ENCODE measurements at places on chromosomes 6 and 20.

- DNase-seq, result no peak
These were observed 1.9 kb upstream of the TMEM242 start for GRCh38 chr6:157325069-157325805.

- DNase-seq, result no peak
These were observed 3.4 kb upstream of the HEY2 start for GRCh38 chr6:125746019-125746414.

DNA sequence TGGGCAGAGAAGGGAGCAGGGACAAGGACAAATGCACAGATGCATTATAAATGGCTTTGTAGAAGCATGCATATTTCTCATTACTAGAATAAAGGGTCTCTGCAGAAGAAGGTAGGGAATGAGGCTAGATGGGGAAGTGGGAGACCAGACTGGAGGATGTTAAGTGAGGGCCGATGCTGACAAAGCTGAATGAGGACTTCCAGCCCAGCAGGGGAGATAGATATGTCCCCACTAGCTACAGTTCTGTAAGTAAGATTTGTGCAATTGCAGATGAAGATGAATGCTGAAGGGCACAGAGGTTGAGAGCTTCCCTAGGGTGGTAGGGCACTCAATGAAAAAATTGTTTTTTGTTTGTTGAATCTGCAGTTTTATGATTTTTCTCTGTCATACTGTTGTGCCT lies 16.9 kb downstream of the ADGRG6 start:
- DNase-seq, result no peak

DNA sequence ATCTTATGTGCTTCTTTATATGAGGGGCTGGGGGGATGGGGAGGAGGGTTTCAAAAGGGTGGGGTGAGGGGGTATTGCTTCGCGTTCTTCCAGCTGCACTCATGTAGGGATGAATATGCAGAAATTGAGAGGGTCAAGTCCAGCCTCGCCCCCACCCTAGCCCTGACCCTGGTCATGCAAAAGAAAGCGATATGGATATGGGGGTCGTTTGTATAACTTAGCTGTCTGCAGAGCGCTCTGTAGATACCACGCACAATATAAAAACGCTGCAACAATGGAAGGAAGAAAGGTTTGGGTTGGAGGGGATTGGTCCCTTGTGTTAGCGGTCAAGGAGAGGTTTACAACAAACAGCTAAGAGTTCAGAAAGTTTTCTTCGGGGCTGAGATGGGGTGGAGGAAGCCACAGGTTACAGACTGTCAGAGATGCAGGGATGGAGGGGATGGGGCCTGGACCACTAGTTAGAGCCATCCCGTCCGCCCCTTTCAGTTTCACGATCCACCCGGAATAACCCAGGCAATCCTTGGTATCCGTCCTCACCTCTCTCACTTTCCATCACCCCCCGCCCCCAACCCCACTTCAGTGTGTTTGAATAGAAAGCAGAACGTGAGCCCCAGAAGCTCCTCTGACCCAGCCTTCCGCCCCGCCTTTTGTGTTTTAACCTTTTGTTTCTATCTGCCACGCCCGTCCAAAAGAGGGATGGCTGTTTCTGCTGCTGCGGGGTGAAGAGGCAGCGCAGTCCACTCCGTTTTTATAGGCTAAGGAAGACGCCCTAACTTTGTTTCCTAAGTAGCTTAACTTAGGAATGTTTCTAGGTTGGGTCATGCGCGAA lies 73.5 kb downstream of the SOX4 start:
- no peak for DNase-seq

- DNase-seq, result no peak
These were observed 203.6 kb upstream of the GMDS start for GRCh38 chr6:2448826-2449571.

- DNase-seq, result no peak
These were observed 32.4 kb downstream of the SLC2A12 start for GRCh38 chr6:134020071-134020470.

DNA sequence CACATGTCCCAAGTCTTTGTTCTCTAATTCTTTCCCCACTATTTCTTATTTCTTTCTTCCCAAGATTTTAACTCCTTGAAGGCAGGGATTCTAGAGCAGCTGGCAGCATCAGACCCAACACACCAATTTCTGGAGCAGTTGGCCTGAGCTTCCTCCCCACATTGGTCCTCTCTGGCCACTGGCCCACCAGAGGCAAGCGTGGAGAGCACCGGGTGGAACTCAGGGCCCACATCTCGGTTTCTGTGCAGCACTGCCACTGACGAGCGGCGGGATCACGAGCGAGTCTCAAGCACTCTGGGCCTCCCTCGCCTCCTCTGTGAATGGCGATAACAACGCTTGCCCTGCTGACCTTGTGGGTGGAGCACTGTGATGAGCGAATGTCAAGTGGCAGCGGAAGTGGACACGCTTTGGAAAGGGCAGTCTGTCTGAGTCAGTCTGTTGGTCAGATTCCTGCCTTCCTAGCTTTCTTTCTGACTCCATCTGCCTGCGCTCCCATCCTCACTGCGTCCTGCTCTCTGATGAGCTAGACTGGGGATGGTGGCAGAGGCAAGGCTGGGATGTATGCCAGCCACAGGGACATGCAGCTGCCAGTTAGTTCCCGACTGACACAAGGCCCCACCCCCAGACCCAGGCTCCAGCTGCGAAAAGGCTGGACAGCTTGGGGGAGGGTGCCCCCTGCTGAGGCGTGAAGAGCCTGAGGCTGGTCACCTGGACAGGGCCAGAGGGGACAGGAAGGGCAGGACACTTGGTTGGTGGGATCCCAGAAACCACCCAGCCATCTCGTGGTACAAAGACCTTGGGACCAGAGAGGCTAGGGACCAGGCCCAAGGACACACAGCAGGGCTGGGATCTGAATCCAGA lies 4.5 kb upstream of the SPDEF start:
- no peak for DNase-seq

DNA sequence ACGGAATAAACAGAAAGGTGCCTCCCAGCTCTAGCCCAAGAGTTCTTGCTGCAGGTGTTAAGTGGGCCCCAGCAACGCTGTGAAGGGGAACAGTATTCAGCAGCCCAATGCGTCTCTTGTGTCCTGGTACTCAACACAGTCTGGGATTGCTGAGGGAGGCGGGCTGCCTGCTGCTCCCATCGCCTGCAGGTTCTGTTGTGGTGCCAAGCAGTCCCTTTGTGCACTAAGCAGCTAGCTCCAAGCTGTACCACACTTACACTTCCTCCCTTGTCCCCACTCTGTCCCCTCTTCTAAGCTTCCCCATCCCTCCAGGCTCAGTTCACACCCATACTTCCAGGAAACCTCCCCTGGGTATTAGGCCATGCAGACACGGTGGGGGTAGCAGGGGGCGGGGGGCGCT lies 92.7 kb downstream of the AGPAT4 start:
- DNase-seq, result no peak

- DNase-seq, result peak; percentile 42
These were observed 101.5 kb upstream of the BACH2 start for GRCh38 chr6:90397929-90398674.

DNA sequence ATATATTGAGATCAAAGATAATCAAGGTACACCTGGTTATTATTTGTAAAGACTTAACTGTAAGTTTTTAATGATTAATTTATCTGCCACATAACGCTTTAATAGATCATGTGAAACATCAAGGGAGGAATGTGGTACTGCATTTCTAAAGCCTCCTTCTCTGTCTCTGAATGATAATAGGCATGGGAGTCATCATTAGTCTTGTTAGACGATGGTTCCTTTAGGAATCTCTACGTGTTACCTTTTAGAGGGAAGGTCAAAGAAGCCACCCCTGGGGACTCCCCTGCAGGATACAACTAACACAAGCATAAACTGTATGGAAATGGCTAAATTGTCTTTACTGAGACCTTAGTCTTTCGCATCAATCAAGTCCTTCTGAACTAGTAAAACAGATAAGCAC lies 173.6 kb upstream of the MCHR2 start:
- DNase-seq, result no peak

- no peak for DNase-seq
These were observed 103.4 kb downstream of the FOXC1 start for GRCh38 chr6:1713016-1713600.

GRCh38 chr6:1486387-1486786 lies 97.0 kb downstream of the FOXF2 start:
- DNase-seq, result no peak

- DNase-seq, result no peak
These were observed 6.3 kb downstream of the TAF4 start for GRCh38 chr20:62059401-62059800.

- DNase-seq, result no peak
These were observed 28.4 kb downstream of the BRPF3 start for GRCh38 chr6:36224918-36225461.

DNA sequence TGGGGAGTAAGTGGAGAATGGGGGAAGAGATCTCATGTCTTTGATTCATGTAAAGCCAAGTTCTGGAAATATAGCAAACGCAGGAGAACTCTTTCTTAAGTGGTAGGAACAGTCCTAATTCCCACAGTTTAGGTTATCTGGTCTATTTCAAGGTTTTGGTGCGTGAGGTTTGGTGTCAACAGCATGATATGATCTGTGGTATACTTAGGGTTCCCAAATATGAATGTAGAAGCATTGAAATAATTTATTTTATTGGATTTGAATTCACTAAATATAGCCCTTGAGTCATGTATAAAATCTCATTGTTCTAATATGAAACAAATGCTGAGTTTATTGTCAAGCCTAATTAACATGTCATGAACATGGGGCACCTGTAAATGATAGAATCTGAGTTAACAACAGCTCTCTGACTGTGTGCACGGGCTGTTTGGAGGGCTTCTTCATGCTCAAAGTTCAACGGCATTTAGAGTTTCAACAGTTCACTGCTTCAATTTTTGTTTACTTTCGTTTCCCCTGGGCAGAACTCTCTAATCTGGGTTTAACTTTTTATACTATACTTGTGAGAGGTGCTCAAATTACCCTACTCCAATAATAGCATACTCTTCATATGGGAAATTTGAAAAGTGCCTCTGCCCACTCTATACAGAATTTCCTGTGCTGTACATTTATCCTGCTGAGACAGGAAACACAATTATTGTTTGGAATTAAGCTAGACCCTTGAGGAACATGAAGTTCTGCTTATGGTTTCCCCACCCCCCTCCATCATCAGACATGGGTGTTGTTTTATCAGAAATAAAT lies 236.3 kb upstream of the ZNF217 start:
- no peak for DNase-seq

GRCh38 chr20:12722091-12722490 lies 286.7 kb upstream of the SPTLC3 start:
- DNase-seq, result no peak

GRCh38 chr6:155527443-155527842 lies 71.8 kb upstream of the NOX3 start:
- no peak for DNase-seq

DNA sequence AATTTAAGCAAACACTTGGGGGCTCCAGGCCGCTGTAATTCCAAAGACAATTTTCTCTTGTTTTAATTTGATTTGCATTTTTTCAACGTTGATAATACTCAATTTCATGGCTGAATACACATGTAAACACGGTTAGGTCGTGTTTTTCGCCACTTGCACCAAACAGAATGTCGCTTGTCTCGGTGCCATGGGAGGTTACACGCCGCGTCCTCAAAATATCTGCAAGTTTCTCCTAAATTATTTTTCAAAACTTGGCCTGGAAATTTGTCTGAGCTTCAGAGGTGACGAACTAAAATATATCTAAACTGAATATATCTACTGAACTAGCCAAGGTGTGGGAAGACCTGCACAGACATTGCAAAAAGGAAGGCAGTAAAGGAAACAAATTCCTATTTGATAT lies 15.0 kb downstream of the FOXA2 start:
- DNase-seq, result no peak

DNA sequence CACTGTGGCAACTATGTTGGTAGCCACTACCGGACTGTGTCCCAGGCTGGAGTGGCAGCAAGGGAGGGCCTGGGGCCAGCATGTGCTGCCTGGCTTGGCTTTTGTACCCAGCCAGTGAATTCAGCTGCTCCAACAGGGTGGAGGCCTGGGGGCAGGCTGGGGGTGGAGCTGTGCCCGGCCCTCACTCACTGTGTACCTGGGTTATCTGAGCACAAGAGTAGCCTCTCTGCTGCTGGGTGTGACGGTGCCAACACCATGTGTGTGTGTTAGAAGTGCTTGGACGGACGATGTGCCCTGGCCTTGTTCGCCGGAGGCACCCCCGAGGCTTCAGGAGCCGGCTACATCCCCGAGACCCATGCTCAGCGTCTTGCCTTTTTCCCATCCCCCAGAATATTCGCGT lies 49.2 kb downstream of the EFCAB8 start:
- DNase-seq, result no peak

GRCh38 chr20:47753576-47754387 lies 31.5 kb downstream of the SULF2 start:
- DNase-seq, result no peak

DNA sequence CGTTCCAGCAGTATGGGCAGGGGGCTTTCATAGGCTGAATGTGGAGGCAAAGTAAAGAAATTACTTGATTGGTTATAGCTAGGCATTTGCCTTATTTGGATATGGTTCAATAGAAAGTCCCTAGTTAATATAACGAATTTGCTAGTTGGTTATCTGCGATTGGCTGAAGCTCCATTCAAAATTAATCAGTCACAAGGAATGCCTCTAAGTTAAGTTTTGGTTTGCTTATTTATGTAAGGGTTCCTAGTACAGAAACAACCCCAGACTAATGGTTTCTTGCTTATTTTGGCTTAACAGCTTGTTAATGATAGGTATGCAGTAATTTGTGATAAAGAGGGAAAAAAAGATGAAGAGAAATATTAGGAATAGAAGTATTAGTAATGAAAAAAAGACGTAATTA lies 87.5 kb downstream of the JAG1 start:
- no peak for DNase-seq

- no peak for DNase-seq
These were observed 170.9 kb downstream of the FUT9 start for GRCh38 chr6:96186516-96187195.

DNA sequence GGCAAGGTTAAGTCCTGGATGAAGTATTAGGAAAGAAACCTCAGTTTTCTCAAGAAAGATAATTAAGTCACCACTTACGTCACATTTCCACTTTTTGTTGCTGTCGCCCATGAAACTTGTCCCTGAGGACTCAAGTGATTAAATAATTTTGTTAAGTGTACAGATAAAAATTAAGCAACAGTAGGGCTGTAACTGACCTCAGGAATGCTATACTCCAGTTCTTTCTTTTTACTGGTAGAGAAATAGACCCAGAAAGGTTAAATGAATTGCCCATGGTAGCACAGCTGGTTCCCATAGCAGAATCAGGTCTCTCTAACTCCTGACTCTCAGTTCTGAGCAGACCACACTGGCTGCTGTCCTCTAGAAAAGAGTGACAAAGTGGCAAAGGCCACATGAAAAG lies 54.5 kb downstream of the CLIC5 start:
- no peak for DNase-seq

GRCh38 chr6:4264601-4265000 lies 129.2 kb upstream of the ECI2 start:
- DNase-seq, result no peak

DNA sequence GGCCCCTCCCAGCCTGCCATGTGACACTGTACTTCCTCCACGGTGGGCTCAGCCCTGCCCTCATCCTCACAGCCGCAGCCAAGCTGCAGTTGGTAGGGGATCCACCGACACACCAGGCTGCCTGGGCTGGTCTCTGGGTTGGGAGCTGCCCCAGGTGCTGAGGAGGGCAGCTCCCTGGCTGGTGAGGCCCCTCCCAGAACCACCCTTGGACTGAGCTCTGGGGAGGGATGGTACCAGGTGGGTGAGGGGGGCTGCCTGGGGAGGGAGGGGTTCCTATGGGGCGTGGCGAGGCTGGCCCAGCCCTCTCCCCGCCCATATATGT lies 185 bp upstream of the TNFRSF6B start:
- DNase-seq, result no peak
